ENCODE measurements at places on chromosomes 3 and 15. TPM values are rescaled to one million over a fixed set of nuclear protein-coding genes. Genes with fewer than 3 reads are reported as not detected.

Gene RETNLB
- total RNA-seq: not detected

Gene MESP1
- 1.1 TPM for total RNA-seq

Gene LRTM1
- not detected for total RNA-seq

Gene NBEAL2
- total RNA-seq: 34.7 TPM

Gene CHDH
- total RNA-seq: 0.07 TPM

Gene UACA
- 71.3 TPM for total RNA-seq

Gene CHD2
- 28.8 TPM for total RNA-seq

Gene ZNF717
- total RNA-seq: 1.4 TPM

Gene CPB1
- not detected for total RNA-seq

Gene PDIA3
- total RNA-seq: 278 TPM

Gene MUSTN1
- total RNA-seq: not detected

Gene FEZF2
- total RNA-seq: not detected

Gene IVD
- 41.9 TPM for total RNA-seq

Gene FETUB
- total RNA-seq: not detected

Gene MKRN3
- total RNA-seq: not detected

Gene GPR15
- total RNA-seq: not detected

Gene PRSS50
- total RNA-seq: not detected

Gene ATP8B4
- total RNA-seq: under 0.01 TPM

Gene PTH1R
- not detected for total RNA-seq

Gene ERICH6
- total RNA-seq: not detected

Gene LINGO1
- total RNA-seq: under 0.01 TPM

Gene SNRPA1
- total RNA-seq: 65.8 TPM

Gene WDR93
- total RNA-seq: not detected

Gene IMPG2
- total RNA-seq: 0.07 TPM

Gene HYAL1
- 9.8 TPM for total RNA-seq

Gene NTRK3
- not detected for total RNA-seq

Gene GPR27
- not detected for total RNA-seq

Gene C3orf20
- total RNA-seq: not detected

Gene MITF
- 3.1 TPM for total RNA-seq

Gene GOLGA8J
- not detected for total RNA-seq

Gene SV2B
- 1.3 TPM for total RNA-seq

Gene GOLGA8Q
- total RNA-seq: not detected

Gene PAQR5
- not detected for total RNA-seq

Gene GP9
- total RNA-seq: 0.53 TPM

Measured in mammary microvascular endothelial cell (primary cell).